ENCODE measurements at places on chromosomes 3 and 15. TPM values are rescaled to one million over a fixed set of nuclear protein-coding genes. Genes with fewer than 3 reads are reported as not detected.

SLC22A13 gene
- 0.13 TPM for polyA plus RNA-seq

IL17RB gene
- polyA plus RNA-seq = 0.36 TPM

TRPC1 gene
- 9.4 TPM for polyA plus RNA-seq

FBXO40 gene
- polyA plus RNA-seq = not detected

NFKBIZ gene
- 50.1 TPM for polyA plus RNA-seq

PML gene
- polyA plus RNA-seq = 10.7 TPM

UTS2B gene
- polyA plus RNA-seq = 0.54 TPM

DNA sequence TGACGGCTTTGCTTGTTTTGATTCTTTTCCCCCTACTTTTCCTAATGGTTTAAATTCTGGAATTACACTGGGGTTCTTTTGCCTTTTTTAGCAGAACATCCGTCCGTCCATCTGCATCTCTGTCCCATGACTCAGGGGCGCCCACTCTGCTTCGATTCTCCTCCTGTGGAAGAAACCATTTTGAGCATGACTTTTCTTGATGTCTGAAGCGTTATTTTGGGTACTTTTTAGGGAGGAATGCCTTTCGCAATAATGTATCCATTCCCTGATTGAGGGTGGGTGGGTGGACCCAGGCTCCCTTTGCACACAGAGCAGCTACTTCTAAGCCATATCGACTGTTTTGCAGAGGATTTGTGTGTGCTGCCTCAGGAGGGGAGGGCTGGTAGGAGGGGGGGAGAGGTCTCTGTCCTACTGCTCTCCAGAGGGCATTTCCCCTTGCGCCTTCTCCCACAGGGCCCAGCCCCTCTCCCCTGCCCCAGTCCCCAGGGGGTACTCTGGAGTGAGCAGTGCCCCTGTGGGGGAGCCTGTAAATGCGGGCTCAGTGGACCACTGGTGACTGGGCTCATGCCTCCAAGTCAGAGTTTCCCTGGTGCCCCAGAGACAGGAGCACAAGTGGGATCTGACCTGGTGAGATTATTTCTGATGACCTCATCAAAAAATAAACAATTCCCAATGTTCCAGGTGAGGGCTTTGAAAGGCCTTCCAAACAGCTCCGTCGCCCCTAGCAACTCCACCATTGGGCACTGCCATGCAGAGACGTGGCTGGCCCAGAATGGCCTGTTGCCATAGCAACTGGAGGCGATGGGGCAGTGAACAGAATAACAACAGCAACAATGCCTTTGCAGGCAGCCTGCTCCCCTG lies 19.5 kb upstream of the BSN start:
- DNase-seq = no peak

- DNase-seq = no peak
Observed at GRCh38 chr3:56423661-56424099, 44.6 kb downstream of the ERC2 start.

DNA sequence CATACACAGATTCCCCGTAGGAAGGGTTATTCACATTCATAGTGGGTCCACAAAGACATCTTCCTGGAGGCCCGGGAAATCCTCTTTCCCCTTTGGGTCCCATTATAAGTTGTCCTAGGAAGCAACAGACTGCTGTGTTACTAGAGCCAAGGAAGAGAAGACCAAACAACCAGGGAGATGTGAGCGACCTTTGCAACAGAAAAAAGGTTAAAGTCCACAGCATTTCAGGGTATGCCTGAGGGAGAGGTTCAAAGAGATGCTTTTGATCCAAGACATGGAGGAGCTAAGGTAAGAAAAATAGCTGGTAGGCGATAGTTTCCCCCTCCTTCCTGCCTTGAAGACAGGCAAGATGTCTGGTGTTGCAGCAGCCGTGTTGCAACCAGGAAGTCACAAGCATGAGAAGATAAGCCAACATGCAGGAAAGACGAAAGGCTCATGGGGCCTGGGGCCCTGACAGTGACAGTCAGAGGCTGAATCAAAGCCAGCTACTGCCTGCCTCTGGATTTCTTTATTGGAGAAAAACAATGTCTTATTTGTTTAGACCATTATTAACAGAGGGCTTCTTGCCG lies 30.9 kb downstream of the EAF1 start:
- DNase-seq = no peak

DNA sequence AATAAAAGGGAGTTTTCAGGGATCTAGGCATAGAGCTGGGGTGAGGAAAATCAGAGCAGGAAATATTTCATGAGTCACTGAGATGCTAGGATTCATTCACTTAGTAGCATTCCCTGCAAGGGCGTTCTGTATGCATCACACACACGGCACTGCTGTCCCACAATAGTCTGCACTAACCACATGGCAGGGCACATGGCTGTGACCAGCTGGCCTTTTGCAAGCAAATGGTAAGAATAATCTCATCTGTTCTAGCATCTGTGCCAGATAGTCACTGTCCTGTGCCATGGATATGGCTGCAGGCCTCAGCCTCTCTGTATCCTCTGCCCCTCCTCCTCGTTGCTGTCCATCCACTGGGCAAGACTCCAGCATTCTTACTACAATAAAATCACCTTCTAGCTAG lies 37.8 kb downstream of the BOC start:
- peak; percentile 67 for DNase-seq

DNA sequence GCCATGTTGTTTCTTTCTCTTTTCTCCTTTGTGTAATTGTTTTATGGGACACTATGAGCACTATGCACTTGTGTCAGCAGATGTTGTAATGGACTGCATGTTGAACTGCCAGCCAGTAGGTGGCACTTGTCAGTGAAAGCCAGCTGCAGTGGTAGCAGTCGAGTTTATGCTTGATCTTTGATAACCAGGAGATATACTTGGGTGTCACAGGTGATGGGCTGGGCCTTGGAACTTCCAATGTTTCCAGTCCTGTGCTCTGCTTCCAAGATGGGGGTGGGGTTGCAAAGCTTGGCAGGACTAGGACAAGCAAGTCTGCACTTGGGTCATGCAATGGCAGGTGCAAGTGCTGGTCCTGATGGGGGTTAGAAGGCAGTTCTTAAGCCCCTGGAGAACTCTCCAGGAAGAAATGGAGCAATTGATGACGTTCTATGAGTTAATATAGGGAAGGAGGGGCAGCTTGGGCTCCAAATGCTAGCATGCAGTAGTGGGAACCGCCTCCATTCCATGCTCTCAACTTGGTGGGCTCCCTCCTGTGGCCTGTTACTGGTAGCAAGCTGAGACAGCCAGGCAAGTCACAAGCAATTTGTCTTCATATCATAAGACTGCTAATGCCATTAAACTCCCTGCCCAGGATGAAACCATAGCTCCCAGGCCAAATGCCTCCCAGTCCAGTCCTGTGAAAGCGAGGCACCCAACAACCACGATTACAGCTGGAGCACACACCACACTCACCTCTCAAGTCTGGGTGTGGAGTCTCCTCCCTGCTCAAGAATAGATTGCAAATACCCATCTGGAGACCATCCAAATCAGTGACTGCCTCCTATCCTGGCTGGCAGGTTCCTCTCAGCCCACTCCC lies 287.2 kb downstream of the CGGBP1 start:
- no peak for DNase-seq

- DNase-seq = no peak
Observed at GRCh38 chr15:66779331-66780009, 77.4 kb downstream of the SMAD6 start.

DNA sequence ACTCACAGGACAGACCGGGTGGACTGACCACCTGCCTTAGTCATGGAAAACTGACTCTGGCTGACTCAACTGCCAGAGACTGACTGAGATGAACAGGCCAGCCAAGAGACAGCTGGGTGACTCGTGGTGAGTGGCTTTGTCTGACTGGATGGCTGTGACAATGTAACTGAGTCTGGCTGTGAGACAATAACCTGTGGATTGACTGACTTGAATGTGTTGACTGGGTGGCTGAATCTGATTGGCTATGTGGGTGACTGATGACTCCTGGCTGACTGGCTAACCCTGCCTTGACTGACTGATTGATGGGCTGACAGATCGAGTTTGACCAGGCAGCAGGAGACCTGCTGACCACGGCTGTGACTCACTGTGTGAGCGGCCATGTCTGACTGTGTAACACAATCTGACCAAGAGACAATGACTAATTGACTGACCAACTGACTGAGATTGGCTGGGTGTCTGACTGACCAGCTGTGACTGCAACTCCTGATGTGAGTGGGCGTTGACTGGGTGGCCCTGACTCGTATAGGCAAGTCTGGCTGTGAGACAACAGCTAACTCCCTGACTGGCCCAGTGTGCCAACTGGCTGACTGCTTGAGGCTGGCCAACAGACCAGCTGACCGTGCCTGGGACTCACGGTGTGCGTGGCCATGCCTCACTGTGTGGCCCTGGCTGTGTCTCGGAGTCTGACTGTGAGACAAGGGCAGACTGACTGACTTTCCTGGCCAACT lies 509.1 kb downstream of the SHQ1 start:
- peak; percentile 71 for DNase-seq

- DNase-seq = no peak
Observed at GRCh38 chr3:127640042-127640355, 11.0 kb downstream of the PODXL2 start.

GRCh38 chr3:172096881-172097420 lies 57.6 kb downstream of the FNDC3B start:
- peak; percentile 50 for DNase-seq

GRCh38 chr15:91246998-91247397 lies 146.9 kb downstream of the SV2B start:
- no peak for DNase-seq

DNA sequence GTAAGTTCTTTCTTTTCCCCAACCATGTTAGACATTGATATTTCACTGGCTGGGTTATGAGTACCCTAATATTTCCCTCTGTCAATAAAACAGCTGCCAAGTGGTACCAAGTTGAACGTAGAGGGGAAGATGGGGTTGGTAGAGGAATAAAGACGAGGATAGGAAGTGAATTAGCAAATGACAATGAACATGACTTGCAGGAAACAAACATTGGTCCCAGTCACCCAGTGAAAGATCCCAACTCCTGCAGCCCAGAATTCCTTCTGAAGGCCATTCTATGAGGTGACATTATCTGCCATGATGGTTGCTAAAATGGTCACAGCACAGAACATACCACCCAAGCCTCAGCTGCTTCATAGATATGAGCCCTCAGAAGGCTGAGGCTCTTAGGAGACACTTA lies 159.0 kb upstream of the CTNNB1 start:
- no peak for DNase-seq

DNA sequence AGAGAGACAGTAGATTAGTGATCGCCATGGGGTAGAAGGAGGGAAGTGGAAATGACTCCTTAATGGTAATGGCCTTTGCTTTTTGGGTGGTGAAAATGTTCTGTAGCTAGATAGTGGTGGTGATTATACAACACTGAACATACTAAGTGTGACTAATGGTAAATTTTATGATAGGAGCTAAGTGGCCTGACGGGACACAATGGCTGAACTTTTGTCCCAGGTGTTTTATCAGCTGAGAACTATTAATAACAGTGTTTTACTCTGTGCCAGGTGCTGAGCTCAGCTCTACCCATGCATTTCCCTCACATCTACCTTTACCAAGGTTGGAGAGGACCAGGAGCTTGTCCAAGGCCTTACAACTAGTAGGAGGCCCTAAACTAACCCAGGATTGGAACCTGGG lies 66.8 kb downstream of the TRIM71 start:
- no peak for DNase-seq

- DNase-seq = no peak
Observed at GRCh38 chr15:99053380-99054024, 45.9 kb upstream of the PGPEP1L start.

DNA sequence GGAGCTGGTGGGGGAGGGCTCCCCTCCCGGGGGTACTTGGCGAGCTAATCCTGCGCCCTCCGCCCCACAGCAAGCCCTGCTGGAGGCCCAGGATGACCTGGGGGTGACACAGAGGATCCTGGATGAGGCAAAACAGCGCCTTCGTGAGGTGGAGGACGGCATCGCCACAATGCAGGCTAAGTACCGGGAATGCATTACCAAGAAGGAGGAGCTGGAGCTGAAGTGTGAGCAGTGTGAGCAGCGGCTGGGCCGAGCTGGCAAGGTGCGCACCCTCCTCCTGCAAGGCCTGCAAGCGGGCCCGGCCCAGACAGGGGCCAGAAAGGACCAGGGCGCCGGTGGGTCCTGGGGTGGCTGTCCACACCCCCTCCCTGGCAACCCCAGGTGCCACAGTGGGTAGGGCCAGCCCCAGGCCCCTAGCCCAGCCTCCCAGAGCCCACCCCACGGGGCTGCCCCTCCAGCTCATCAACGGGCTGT lies 56.5 kb downstream of the SEMA3G start:
- DNase-seq = no peak

- DNase-seq = no peak
Observed at GRCh38 chr3:36538136-36538749, 157.9 kb downstream of the STAC start.

- no peak for DNase-seq
Observed at GRCh38 chr3:44902628-44903027, 28.2 kb downstream of the TGM4 start.

DNA sequence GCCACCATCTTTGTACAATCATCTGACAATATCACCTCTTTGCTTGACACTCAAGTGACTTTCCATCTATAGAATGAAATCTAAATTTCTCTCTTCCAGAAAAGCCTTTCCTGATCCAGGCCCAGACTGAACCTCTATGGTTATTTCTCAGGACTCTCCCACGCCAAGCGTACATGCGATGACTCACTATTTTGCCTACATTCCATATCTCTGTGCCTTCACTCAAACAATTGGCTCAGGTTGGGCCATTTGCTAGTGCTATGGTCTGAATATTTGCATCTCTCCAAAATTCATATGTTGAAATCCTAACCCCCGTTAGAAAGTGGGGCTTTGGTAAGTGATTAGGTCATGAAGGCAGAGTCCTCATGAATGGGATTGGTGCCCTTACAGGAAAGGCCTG lies 43.9 kb downstream of the ST3GAL6 start:
- no peak for DNase-seq

GRCh38 chr3:70729845-70730244 lies 417.4 kb upstream of the MDFIC2 start:
- DNase-seq = no peak

Data from BJ (cell line).